Type B pancreatic cell (in vitro differentiated cells): ENCODE measurements at places on chromosomes 6 and 20.

GRCh38 chr6:25487012-25487411 is 165.0 kb upstream of the SCGN start:
- no peak for DNase-seq

DNA sequence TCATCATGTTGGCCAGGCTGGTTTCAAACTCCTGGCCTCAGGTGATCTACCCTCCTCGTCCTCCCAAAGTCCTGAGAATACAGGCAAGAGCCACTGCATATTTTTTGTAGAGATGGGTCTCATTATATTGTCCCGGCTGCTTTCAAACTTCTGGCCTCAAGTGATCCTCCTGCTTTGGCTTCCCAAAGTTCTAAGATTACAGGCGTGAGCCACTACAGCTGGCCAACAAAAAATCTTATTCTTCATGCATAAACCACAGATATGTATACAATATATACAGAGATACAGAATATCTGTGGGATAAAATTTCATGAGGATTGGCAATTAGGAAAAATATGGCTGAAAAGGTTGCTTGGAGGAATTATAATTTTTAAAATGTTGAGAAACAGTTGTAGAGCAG is 49.9 kb downstream of the SLC35A1 start:
- DNase-seq = no peak

- no peak for DNase-seq
Measured at GRCh38 chr6:132132924-132133639, 181.9 kb upstream of the CCN2 start.

- no peak for DNase-seq
Measured at GRCh38 chr6:33079580-33079979, 3.8 kb downstream of the HLA-DPB1 start.

GRCh38 chr6:44020664-44021425 is 106.4 kb downstream of the MRPL14 start:
- no peak for DNase-seq

DNA sequence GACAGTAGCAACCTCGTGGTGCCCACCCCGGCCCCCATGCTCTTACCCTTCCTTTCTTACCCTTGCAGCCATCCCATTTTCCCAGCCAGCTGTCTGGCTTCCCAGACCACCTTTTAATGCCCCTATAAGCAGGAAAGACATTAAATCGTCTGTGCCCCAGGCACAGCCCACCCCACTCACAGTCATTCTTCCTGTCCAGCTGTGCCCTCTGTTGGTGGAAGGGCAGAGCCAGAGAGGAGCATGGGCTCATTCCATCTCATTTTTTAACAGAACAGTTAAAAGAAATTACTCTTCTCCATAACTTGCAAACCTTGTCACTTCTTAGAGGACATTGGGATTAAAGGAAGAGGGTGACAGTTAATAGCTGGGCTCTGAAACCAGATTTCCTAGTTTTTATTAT is 240.5 kb downstream of the NRN1 start:
- DNase-seq = peak; percentile 27

- DNase-seq = no peak
Measured at GRCh38 chr20:46898423-46898822, 3.8 kb downstream of the EYA2 start.

- DNase-seq = no peak
Measured at GRCh38 chr20:63294536-63294900, 1.5 kb downstream of the COL20A1 start.

DNA sequence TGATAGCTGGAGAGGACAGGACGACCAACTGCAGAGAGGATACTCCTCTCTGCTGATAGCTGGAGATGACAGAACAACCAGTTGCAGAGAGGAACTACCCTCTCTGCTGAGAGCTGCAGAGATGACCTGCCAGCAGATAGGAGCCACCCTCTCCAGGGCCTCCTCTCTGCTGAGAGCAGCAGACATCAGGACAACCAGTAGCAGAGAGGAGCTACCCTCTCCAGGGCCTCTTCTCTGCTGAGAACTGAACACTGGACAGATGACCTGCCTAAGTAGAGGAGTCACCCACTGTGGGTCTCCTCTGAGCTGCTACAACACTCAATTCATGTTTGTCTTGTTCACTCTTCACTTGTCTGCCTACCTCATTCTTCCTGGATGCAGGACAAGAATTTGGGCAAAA is 27.3 kb upstream of the ZBTB24 start:
- DNase-seq = no peak

GRCh38 chr6:109325400-109325801 is 56.9 kb downstream of the CD164 start:
- DNase-seq = no peak

GRCh38 chr6:128964233-128964755 is 81.4 kb downstream of the LAMA2 start:
- no peak for DNase-seq

GRCh38 chr6:109008537-109009235 is 86.0 kb downstream of the SESN1 start:
- DNase-seq = no peak

- DNase-seq = peak; percentile 100
Measured at GRCh38 chr20:33686100-33686983, at the start of gene E2F1. Gene E2F1, minus strand, starts transcription at chr20:33686385. Its CDS starts 121 bp downstream, at chr20:33686264.

DNA sequence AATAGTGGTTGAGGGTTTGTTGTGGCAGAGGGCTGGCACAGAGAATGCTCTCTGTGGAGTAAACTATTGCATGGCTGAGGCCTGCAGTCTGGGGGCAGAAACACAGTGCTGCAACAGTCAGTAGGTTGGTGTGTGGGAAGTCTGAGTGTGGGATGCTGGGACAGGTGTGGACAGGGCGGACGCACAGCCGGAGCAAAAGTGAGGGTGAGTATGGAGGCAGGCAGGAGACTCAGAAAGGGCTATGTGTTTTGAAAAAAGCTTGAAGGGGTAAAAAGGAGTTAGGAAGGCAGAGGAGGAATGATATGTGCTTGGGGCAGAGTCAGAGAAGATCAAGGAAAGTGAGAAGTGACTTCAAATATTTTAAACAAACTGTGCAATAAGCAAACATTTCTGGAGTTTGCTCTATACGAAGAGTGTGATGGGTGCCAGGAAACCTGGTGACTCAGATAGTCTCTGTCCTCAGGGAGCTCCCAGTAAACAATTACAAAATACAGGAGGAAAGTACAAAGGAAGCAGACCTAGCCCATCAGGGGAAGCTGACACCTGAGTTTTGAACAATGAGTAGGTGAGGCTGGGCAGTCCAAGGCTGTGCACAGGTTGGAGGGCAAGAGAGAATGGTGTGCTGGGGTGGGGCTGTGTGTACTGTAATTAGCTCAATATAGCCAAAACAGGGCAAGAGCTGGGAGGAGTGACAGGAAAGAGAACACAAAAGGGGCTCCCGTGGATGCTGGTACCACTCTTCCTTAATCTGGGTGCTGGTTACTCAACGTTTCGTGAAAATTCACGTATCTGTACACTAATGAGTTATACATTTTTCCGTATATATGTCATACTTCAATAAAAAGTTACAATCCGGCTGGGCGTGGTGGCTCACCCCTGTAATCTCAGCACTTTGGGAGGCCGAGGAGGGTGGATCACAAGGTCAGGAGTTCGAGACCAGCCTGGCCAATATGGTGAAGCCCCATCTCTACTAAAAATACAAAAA is 55.2 kb downstream of the PIGU start:
- DNase-seq = no peak

DNA sequence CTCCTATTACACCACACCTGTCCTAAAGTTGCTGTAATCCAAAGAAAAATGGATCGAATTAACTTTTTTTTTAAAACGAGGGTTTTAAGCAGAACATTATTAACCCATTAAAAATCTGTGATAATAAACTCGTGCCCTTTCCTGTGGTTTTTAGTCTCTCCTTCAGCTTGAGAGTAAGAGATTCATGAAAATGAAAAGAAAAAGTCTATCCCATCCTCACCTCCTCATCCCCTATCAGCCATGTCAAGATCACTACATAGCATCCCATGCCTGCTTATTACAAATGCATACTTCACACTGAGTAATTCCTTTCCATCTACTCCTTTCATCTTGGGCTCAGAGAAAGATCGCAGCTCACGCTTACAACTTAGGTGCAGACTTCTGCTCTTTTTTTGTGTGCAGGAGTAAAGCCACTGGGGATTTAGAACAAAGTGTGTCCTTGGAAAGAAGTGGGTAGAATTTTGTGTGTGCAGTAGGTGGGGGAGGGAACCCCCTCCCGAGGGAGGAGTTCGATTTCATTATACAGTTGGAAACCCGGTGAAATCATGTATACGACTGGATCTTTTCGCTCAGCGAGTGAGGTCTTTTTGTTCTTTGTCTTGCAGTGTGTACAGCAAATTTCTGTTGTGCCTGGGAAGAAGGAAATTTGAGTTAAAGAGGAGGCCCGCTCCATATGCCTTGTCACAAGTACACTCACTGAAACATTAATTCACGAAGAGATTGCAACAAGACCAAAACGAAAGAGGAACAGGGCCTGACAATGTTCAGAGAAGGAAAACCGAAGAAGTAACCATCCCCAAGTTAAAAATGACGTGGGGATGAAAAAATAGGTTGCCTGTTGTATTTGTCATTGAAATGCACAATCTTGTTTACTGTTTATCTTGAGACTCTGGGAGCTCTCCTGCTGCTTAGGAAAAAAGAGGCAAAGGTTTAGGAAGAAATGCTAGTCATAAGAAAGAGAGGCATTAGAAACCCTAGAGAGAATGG is 146.5 kb upstream of the ZNF217 start:
- no peak for DNase-seq

- DNase-seq = no peak
Measured at GRCh38 chr6:159299566-159299965, 130.4 kb downstream of the FNDC1 start.

DNA sequence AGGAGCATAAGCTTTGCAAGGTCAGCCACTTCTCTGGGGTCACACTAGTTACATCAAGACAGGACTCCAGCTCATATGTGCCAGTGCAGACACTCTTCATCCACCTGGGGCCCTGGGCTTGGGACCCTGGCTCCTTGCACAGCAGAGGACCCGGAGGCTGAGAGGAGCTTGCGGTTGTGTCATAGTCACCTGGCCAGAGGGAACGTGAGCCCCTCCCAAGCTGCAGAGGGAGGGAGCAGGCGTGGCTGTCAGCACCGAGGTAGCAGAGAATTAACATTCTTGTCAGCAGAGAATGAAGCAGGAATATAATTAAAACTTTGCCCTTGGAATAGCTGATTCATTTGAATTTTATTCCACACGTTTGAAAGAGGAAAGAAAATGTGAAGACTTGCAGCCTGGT is 36.8 kb downstream of the BCAS4 start:
- no peak for DNase-seq
